Activated CD4-positive, alpha-beta T cell treated with anti-CD3 and anti-CD28 coated beads, Interleukin-2, amount 50 U/mL, for 24 hours (primary cell): ENCODE measurements at places on chromosomes 16 and 17.

- no peak for DNase-seq
These were observed 21.9 kb downstream of the ELAC2 start for GRCh38 chr17:12995896-12996295.

DNA sequence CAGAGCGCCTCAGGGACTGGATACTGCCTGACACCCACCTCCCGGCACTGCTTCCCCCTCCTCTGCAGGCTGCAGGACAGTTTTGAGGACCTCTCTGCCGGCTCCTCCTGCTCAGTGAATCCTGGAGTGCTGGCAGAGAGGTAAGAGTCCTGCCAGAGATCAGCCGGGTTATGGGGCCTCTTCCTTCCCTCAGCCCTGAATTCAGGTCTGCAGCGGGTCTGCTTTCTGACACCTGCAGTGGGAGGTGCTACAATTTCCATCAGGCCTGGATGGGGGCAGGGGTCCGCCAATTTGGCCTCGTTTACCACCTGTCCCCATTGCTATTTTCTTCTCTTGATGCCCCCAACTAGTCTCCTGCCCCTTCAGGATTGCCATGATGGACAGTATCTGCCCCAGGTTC lies 3.0 kb upstream of the NEURL4 start:
- DNase-seq: no peak

DNA sequence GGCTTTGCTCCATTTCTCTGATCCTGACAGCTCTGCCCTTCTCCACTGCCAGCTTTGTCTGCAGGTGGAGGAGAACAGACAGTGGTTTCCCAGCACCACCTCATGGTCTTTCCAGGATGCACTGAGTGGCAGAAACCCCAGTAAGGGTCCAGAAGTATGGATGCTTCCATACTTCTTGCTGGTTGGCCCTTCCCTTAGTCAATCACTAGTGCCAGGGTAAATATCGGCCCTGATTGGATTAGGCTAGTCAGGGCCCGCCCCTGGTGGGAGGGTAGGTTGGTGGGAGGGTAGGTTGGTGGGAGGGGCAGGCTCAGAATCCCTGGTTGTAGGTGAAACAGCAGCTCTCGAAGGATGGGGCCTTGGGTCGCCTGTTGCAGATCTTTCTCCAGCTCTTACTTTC lies 10.2 kb downstream of the RNF213 start:
- DNase-seq: no peak

GRCh38 chr17:39631403-39631802 lies 4.7 kb downstream of the PPP1R1B start:
- DNase-seq: no peak

DNA sequence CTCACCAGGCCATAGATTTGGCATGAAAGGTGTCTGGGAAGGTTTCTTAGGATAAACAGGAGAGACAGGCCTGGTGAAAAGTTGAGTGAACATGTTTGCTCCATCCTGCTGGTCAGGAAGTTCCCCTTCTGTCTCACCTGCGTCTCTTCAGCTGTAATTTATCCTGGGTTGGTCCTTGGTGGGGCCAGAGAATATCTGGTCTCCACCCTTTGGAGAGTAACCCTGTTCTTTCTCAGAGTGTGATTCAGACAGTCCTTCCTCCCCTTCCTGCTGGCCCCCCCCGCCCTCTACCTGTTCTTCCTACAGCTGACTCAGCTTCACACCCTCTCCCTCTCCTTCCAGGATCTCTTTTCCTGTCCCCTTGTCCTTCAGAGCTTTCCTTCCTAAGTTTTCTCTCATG lies 17.1 kb downstream of the MINK1 start:
- no peak for DNase-seq

DNA sequence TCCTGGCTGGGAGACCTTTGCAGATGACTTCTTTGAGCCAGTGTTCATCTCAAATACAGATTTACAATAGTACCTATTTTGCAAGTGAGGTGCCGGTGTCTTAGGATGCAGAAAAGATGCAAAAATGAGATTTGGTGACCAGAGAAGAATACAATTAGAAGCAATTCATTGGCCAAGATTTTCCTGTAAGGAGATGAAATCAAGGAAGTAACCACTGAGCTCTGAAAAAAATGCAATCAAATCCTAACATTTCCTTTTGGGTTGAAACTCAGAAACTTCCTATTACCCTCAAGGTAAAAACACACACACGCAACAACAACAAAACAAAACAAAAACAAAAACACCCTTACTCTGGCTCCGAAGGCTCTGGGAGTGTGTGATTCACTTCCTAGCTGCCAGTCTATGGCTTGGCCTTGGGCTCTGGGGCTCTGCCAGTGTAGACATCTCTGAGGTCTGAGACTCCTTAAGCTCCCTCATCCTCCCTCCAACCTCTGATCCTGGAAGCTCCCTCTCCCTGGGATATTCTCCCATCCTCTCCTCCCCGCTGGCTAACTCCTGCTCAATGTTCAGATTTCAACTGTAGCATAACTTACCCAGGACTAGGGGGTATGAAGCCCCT lies 16.8 kb upstream of the MT4 start:
- no peak for DNase-seq

GRCh38 chr16:72129976-72130656 lies 36.5 kb downstream of the DHX38 start:
- no peak for DNase-seq

DNA sequence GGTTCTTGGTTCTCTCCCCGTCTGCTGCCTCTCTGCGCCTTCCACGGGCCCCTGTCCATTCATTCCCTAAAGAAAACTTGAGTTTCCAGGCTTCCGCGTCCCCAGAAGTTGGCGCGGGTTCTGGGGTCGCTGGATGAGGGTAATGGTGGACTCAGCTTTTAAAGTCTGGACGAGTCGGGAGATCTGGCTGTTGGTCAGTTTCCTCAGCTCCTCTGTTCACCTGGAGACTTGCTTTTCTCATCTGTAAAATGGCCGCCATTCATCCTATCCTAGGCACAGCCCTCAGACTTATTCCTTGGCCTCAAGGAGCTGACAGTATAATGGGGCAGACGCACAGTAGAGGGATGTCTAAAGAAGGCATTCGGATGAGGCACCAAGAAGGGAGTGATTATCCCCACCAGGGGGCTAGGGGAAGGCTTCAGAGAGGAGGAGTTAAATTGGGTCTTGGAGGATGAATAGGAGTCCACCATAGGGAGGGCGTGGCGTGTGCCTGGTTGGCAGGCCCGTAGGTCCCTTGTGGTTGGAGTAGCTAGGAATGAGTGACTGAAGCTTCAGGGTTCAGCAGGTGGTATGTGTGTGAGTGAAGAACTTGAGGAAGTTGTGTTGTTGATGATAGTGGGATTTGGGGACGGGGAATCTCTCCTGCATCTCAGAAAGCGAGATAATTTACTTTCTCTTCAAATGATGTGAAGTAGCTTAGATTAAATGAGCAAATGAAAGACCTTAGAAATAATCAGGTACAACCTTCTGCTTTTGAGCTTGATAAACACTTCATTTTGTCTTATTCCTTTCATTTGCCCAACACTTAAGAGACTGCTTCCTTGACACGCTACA lies 652 bp downstream of the VPS35L start:
- no peak for DNase-seq

DNA sequence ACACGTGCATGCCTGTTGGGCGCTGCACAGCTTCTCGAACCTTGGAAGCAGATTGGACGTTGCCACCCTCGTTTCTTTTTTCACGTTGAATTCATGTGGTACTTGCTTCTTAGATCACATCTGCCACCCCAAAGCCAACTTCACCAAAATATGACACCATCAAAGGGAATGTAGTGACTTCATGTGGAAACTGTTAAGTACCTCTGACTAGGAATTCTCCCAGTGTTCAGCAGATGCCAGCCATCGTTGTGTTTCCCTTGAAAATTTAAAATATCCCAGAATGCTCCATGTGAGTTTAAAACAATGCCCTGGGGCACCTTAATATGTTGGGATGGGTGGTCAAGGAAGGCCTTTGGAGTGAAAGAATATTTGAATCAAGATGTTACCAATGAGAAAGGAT lies 22.6 kb upstream of the FAM20A start:
- DNase-seq: no peak

DNA sequence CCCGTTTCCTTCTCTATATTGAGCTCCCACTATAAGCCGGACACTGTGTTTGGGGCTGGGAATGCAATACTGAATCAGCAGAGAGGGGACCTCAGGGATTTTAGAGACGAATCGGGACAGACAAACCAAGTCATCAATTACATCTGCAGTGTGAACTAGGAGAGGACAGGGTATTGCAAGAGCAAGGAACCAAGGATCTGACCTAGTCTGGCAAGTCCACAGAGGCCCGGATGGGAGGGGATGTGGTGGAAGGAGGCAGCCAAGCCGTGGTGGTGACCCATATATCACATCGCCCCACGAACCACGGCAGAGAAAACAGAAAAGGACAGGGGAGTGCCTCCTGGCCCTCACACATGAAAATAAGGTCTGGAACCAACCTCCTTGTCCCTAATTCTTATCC lies 28.1 kb upstream of the NXPH3 start:
- DNase-seq: no peak

DNA sequence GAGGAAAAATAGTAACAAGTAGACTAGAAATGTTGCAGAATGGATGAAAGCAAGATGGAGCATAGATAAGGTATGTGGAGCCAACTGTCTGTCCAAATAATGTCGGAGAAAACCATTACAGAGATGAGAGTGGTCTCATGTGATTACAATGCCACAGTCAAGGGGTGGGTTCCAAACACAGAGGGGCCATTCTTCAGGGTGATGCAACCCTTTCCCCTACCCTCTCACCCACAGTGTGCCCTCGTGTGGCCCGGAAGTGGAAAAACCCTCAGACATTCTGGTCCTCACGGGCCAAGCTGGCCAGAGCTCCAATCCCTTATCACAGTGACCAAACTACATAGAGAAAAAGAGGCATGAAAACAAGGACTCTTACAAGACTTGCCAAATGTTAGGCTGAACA lies 17.7 kb upstream of the HS3ST3A1 start:
- no peak for DNase-seq

DNA sequence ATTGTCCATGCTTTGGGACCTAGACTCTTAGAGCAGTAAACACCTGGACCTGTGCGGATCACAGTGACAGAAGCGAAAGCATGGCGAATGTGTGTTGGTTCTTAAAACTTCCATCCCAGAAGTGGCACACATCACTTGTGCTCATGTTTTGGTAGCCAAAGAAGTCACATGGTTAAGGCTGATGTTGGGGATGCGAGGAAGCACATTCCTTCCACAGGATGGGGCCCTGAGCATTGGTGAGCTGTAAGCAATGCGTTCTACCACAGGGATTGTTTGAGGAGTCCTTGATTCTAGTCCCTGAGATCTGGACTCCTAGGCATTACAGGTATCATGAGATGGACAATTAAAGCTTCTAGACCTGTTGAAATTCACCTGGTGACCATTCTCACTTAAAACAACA lies 375.9 kb downstream of the UTP18 start:
- DNase-seq: no peak

DNA sequence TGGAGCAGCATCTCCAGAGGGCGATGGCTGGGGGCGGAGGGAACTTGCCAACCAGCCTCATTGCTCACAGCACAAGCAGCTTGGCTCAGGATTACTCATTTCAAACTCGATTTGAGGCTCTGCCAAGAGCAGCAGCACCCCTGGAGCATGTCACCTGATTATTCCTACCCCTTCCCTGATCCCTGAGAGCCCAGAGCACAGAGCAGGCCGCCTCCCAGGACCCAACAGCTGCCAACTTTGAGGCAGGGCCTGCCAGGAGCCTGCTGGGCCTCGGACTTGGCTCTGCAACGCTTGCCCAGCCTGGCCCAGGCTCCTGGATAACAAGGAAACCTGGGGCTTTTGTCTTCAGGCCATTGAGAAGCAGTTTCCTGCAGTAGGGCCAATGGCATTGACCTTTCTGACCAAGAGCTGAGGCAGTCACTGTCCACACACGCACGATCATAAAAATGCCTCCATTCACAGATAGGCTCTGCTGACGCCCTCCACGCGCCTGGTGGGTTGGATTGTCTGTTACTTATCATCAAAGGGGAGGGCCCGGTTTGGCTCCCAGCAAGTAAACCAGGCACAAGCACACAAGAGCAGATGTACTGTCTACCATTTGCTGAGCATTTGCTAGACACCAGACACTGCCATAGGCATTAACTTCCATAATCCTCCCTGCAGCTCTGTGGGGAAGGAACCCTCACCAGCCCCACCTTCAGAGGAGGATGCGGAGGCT lies 406.6 kb upstream of the EEF2KMT start:
- no peak for DNase-seq

- DNase-seq: no peak
These were observed 43.3 kb upstream of the ULK2 start for GRCh38 chr17:19911033-19911432.

- no peak for DNase-seq
These were observed 47.0 kb upstream of the GSG1L start for GRCh38 chr16:28110479-28110878.

- DNase-seq: no peak
These were observed 479.9 kb upstream of the RBFOX1 start for GRCh38 chr16:6852643-6853225.

DNA sequence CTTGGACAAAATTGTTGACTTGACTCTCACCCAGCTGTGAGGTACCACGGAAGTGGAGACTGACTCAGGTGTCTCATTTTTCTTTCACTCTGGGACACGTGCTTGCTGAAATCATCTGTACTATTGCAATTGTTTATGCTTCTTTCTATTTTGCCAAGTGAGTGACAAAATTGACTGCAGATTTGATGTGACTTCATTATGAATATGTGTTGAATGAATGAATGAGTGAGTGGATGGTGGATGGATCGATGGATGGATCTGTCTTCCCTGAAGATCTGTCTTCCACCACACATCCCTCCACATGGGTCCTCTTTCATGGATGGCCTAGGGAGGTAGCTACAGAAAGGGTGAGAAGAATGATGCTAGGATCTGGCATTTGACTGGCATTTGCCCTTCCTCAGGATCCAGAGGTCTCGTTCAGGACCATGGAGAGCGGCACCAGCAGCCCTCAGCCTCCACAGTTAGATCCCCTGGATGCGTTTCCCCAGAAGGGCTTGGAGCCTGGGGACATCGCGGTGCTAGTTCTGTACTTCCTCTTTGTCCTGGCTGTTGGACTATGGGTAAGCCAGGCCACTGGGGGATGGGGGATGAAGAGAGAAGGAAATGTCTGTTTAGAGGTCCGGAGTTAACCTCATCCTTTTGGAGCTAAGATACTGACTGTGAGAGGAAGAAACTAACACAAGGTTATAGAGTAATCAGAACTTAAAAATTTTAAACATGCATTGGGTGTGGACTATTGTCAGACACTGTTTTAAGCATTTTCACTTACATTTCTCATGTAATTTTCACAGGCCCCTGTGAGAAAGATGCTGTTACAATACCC lies 12.7 kb downstream of the SLC5A11 start:
- DNase-seq: no peak

- no peak for DNase-seq
These were observed 2.2 kb upstream of the EFTUD2 start for GRCh38 chr17:44901411-44901921.

GRCh38 chr17:15457723-15458094 lies 9.7 kb downstream of the CDRT4 start:
- no peak for DNase-seq

GRCh38 chr16:27107185-27107592 lies 40.5 kb downstream of the C16orf82 start:
- no peak for DNase-seq

- DNase-seq: no peak
These were observed 34.5 kb downstream of the SLC39A11 start for GRCh38 chr17:73058022-73058421.

DNA sequence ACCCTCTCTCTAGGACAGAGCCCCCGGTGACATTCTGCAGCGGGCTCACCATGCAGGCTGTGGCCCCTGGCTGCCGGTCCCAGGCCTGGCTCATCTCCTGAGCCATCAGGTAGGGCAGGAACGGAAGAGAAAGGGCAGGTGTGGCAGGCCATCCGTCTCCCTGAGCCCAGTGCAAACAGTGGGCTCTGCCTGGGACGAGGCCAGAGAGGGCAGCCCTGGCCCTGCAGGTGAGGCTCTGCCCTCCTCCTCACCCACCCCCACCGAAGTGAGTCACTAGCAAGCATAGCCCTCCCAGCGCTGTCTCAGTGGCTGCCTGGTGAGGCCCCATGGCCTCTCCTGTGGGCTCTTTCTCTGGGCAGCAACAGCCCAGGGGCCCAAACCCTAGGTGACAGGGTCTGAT lies 14.5 kb downstream of the OTOP3 start:
- no peak for DNase-seq
